ENCODE measurements at places on chromosomes 13 and 19. TPM values are rescaled to one million over a fixed set of nuclear protein-coding genes. Genes with fewer than 3 reads are reported as not detected.

DNA sequence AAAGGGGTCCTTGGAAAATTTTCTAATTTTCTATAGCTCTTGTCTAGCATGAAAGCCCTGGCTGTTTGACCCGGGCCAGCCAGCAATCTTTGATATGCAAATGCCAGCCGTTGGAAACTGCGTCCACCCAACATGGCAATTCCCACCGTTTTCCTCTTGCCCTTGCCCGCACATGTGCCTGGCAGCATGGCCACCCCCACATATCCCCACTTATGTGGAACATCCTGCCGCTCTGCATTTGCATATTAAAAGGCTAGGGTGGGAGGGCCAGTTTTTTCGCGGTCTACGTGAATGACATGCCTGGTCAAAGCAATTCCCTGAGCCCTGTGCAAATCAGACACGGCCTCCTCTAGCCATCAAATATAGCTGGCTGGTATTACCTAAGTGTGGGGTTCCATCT, 110.3 kb upstream of the TDRD3 start:
- no peak overlapping the region for H3K4me3 ChIP-seq
- H3K36me3 ChIP-seq = no peaks in the 10 kb centered on the region
- H3K4me1 ChIP-seq = no peaks in the 10 kb centered on the region
- H3K27ac ChIP-seq = no peak overlapping the region
- no peaks in the 10 kb centered on the region for H3K27me3 ChIP-seq

CNMD gene
- total RNA-seq = not detected

- H3K27ac ChIP-seq = peak overlapping the region; percentile 42
- peaks cover 35% of the 10 kb centered on the region for H3K4me1 ChIP-seq
- no peaks in the 10 kb centered on the region for H3K27me3 ChIP-seq
- no peak for DNase-seq
- peaks cover 63% of the 10 kb centered on the region for H3K36me3 ChIP-seq
- H3K4me3 ChIP-seq = no peak overlapping the region
Measured at GRCh38 chr13:91355826-91356710, 8.6 kb downstream of the MIR17HG start.

C19orf81 gene
- total RNA-seq = 0.69 TPM

ZNF699 gene
- 5.8 TPM for total RNA-seq

DNA sequence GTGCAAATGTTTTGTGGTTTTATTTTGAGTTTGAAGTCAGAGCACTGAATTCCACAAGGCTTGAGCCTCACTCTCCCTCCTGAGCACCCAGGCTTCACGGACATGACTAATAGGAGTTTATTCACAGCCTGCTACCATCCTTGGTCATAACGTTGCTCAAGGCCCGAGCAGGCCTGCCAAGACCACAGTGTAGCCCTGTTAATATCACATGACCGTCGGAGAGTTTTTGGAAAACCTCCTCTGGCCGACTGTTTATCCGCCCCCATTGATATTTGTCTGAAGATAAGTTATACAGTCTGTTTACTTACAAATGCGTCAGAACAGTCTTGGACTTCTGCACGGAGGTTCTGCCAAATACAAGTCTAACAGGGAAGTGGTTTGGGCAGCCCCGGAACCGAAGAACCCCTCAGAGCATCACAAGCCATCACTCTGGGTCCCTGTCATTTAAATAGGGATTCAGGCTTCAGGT, 89.9 kb downstream of the COL4A2 start:
- DNase-seq = no peak
- peaks cover 54% of the 10 kb centered on the region for H3K27me3 ChIP-seq
- no peaks in the 10 kb centered on the region for H3K36me3 ChIP-seq
- H3K4me1 ChIP-seq = no peaks in the 10 kb centered on the region
- H3K4me3 ChIP-seq = no peak overlapping the region

GRCh38 chr13:57992416-57992815, 360.9 kb downstream of the PCDH17 start:
- no peak for DNase-seq
- no peaks in the 10 kb centered on the region for H3K27me3 ChIP-seq
- no peaks in the 10 kb centered on the region for H3K36me3 ChIP-seq
- H3K4me3 ChIP-seq = no peak overlapping the region
- no peak overlapping the region for H3K27ac ChIP-seq
- no peaks in the 10 kb centered on the region for H3K4me1 ChIP-seq

GRCh38 chr13:76976490-76976889, 15.4 kb upstream of the CLN5 start:
- H3K27ac ChIP-seq = no peak overlapping the region
- peaks cover 26% of the 10 kb centered on the region for H3K27me3 ChIP-seq
- H3K4me3 ChIP-seq = no peak overlapping the region
- peaks cover 9% of the 10 kb centered on the region for H3K4me1 ChIP-seq
- no peaks in the 10 kb centered on the region for H3K36me3 ChIP-seq
- DNase-seq = no peak

PCDH9 gene
- total RNA-seq = under 0.01 TPM

GRCh38 chr19:48342841-48343540, 17.6 kb downstream of the EMP3 start:
- H3K4me3 ChIP-seq = no peak overlapping the region
- H3K27ac ChIP-seq = no peak overlapping the region
- no peak for DNase-seq
- no peaks in the 10 kb centered on the region for H3K27me3 ChIP-seq
- no peaks in the 10 kb centered on the region for H3K36me3 ChIP-seq

DNA sequence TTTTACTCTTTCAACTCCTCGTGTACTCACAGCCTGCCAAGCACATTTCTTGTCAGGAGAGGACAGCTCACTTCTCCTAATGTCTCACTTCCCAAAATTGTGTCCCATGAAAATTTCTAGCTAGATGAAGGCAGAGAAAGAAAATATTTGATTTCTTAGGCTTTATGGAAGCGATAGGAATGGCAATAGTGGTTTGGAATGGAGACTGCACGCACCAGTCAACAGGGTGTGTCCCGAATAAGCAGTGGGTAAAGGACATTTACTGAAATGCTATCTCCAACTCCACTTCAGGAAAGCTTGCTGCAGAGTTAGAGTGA, 321 bp upstream of the ZNF222 start:
- H3K4me1 ChIP-seq = peaks cover 18% of the 10 kb centered on the region
- peaks cover 2% of the 10 kb centered on the region for H3K27me3 ChIP-seq
- H3K27ac ChIP-seq = no peak overlapping the region
- peak overlapping the region; percentile 90 for H3K4me3 ChIP-seq
- H3K36me3 ChIP-seq = peaks cover 43% of the 10 kb centered on the region

GRCh38 chr19:36962346-36962745, 46.2 kb downstream of the ZNF568 start:
- no peaks in the 10 kb centered on the region for H3K4me1 ChIP-seq
- no peak overlapping the region for H3K27ac ChIP-seq
- no peak overlapping the region for H3K4me3 ChIP-seq
- H3K36me3 ChIP-seq = peaks cover 27% of the 10 kb centered on the region

DNA sequence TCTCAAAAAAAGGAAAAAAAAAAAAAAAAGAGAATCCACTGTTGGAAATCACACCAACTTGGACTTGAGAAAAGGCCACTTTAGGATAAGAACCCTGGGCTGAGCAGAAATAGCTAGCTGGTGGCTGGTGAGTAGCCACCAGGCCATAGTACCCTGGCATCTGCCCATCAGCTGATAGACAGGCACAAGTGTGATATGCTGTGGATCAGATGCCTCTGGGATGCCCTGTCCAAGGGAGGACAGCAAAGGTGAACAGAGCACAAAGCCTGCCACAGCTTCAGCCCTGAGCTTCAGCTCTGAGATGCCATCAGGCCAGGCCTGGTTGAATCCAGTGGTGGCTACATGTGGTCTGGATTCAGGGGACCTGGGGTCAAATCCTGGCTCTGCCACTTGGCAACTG, 8.7 kb downstream of the SIRT2 start:
- no peak overlapping the region for H3K27ac ChIP-seq
- no peak for DNase-seq
- H3K4me3 ChIP-seq = no peak overlapping the region

DNA sequence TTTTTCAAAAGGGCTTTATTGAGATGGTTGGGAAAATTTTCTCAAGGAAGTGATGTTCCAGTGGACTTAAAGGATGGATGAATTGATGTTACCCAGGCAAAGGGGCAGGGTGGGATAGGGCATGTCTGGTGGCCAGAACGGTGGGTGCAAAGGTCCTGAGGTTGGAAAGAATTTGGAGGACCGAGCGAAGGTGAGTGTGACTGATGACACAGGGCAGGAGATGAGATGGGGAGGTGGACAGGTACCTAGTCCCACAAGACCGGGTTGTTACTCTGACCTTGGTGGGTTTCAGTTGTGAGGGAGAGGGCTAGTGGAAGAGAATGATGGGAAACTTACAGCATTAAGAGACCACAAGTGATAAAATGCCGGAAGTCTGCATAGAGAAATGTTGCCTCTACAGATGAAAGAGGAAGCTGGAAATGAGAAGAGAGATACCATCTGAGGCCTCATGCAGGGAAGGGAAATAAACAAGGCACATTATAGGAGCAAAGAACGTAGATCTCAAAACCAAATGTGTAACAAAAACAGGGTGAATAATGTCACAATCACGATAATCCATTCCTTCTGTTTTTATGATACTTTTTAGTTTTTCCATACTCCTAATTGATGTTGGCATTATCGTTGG, 4.5 kb downstream of the ADGRE1 start:
- peak; percentile 10 for DNase-seq
- H3K4me3 ChIP-seq = peak overlapping the region; percentile 44
- H3K27me3 ChIP-seq = no peaks in the 10 kb centered on the region
- peaks cover 65% of the 10 kb centered on the region for H3K4me1 ChIP-seq

ZNF665 gene
- 4.8 TPM for total RNA-seq

DNA sequence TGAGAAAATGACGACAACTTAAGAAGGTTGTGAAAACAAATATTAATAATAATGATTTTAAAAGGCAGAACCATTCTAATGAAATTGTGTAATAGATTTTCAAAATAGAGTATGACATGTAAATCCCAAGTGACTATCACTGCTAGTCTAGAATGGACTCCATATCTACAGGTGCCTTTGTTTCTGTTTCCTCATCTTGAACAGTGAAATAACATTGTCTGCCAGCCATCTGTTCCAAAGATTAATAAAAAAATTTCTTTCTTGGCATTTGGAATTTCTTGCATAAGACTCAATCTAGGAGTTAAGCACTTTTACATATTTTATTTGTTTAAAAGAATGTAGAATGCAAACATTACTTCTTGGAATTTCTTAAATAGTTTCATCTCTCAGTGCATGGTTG, 520.1 kb upstream of the ARGLU1 start:
- H3K4me1 ChIP-seq = no peaks in the 10 kb centered on the region
- H3K27ac ChIP-seq = no peak overlapping the region
- H3K27me3 ChIP-seq = no peaks in the 10 kb centered on the region
- H3K36me3 ChIP-seq = no peaks in the 10 kb centered on the region

GRCh38 chr13:35514801-35515502, 38.5 kb upstream of the MAB21L1 start:
- H3K4me3 ChIP-seq = no peak overlapping the region
- H3K36me3 ChIP-seq = no peaks in the 10 kb centered on the region
- no peak overlapping the region for H3K27ac ChIP-seq
- DNase-seq = no peak

KCNJ14 gene
- total RNA-seq = 1.2 TPM

DNA sequence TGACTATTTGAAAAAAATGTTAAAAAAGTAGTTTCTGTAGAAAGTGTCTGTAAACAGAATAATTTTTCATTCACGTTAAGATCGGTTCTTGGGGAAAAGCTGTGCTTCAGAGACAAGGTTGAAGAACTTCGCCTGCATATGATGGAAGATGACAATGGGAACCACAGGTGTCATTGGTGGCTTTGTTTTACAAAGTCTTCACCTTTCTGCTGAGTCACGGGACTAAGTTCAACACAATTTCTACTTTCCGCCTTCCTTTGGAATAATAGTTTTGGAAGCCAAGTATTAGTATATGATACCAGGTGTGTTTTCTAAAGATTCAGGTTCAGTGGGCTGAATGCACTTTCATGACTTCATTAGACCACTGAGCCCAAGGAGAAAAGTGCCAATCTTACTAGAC, 155.6 kb upstream of the RNF113B start:
- H3K4me1 ChIP-seq = no peaks in the 10 kb centered on the region
- DNase-seq = no peak
- no peak overlapping the region for H3K27ac ChIP-seq
- H3K27me3 ChIP-seq = peaks cover 8% of the 10 kb centered on the region
- no peaks in the 10 kb centered on the region for H3K36me3 ChIP-seq

DNA sequence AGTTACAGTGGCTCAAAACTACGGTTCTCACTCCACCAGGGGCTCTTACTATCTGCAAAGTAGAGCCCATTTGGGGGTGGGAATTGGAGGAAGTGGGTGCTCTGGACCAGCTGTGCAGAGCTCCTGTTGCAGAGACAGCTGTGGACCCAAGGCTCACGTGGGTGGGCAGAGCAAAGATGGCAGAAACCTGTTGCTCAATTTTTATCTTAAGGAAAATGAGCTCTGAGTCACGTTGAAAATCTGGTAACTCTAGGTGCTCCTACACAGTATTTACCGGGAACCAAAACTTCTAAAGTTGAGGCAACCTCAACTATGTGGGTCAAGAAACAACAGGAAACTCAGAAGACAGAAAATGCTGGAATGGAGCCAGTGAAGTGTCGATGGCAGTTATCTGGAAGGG, 30.2 kb upstream of the SLC15A1 start:
- H3K4me3 ChIP-seq = no peak overlapping the region
- no peaks in the 10 kb centered on the region for H3K36me3 ChIP-seq
- H3K27ac ChIP-seq = no peak overlapping the region
- H3K27me3 ChIP-seq = peaks cover 14% of the 10 kb centered on the region

KDELR1 gene
- total RNA-seq = 88.1 TPM

- H3K4me3 ChIP-seq = no peak overlapping the region
- H3K27ac ChIP-seq = no peak overlapping the region
- no peaks in the 10 kb centered on the region for H3K27me3 ChIP-seq
- no peak for DNase-seq
Measured at GRCh38 chr13:68023838-68024581, 793.9 kb upstream of the PCDH9 start.

DNA sequence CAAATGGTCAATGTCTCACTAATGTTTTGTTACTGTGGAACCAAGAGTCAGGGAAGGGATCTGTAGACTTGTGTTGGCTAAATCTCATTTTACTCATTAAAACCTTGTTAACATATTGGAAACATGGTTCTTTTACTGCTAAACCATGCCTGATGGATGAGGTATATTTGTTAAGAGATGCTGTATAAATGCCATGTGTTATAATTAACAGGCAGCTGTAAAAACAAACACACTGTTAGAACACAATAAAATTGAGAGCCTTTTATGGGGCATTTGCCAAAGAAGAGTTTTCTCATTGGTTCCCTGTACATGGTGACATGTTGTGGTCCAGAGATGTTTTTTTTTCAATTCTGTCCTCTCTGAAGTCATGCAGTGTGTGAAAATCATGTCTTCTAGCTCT, 121.9 kb downstream of the ESD start:
- no peak overlapping the region for H3K4me3 ChIP-seq
- peaks cover 12% of the 10 kb centered on the region for H3K4me1 ChIP-seq
- no peak for DNase-seq
- H3K27ac ChIP-seq = no peak overlapping the region

DNA sequence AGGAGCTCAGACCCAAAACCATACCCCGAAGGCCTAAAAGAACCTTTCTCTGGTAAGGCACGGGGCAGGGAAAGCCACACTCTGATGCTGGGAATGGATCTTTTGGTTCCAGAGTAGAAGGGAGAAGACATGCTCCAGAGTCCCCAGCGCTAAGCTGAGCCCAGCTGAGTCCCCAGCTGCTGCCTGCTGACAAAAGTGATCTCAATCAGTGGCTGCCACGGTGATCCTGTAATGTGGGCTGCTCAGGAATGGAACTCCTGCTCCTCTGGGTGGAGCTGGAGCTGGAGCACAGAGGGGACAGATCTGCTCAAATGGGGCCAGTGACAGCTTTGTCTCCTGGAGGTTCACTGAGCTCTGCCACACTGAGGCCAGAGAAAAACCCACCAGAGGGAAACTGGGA, 70.5 kb downstream of the MLLT1 start:
- no peaks in the 10 kb centered on the region for H3K4me1 ChIP-seq
- H3K27ac ChIP-seq = no peak overlapping the region
- no peak for DNase-seq
- peaks cover 3% of the 10 kb centered on the region for H3K36me3 ChIP-seq

ZSWIM9 gene
- 8.0 TPM for total RNA-seq
